Calu3 (cell line): ENCODE measurements at places on chromosomes 13 and 19. TPM values are rescaled to one million over a fixed set of nuclear protein-coding genes. Genes with fewer than 3 reads are reported as not detected.

DNA sequence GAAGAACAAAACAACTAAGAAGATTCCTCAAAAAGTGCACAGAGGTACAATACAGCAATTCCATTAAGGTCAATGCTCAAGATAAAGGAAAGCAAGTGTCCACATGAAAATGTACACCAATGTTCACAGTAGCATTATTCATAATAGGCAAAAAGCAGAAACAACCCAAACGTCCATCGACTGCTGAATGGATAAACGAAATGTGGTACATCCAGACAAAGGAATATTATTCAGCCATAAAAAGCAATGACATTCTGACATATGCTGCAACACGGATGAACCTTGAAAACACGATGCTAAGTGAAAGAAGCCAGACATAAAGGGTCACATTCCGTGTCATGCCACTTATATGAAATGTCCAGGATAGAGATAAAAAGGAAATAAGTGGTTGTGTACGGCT lies 29.3 kb downstream of the SLC7A1 start:
- no peak for DNase-seq

DNA sequence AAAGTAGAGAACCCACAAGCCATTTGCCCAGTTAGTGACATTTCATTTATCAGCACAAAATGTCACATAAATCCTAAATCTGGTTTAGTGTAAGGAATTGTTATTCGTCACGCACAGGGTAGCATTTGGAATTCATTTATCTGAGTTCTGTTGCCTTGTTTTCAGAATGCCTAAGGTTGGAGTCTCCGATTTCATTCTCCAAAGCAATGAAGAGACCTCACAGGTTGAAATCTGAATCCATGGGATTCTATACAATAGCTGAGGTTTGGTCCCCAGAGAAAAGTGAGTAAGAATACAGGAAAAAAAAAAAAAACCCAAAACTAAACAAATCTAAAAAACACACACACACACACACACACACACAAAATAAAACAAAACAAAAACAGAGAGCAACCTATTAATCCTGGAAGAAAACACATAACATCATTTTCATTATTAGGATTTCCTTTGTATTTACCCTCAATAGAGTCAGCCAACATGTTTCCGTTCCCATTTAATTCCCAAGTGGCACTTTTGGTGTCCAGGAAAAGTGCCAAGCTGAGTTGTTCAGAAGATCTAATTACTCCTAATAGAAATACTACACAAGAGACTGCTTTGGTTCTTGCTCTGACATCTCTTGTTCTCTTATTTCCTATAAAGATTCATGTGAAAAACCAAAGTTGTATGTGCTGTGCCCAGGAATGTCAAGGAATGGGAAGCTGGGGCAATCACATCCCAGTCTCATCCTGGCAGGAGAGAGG lies 36.2 kb upstream of the LRCH1 start:
- no peak for DNase-seq

The CD22 gene
- 5.9 and 7.6 TPM in 2 replicates for total RNA-seq

- no peak for DNase-seq
Observed at GRCh38 chr13:98798849-98799645, 46.6 kb upstream of the SLC15A1 start.

DNA sequence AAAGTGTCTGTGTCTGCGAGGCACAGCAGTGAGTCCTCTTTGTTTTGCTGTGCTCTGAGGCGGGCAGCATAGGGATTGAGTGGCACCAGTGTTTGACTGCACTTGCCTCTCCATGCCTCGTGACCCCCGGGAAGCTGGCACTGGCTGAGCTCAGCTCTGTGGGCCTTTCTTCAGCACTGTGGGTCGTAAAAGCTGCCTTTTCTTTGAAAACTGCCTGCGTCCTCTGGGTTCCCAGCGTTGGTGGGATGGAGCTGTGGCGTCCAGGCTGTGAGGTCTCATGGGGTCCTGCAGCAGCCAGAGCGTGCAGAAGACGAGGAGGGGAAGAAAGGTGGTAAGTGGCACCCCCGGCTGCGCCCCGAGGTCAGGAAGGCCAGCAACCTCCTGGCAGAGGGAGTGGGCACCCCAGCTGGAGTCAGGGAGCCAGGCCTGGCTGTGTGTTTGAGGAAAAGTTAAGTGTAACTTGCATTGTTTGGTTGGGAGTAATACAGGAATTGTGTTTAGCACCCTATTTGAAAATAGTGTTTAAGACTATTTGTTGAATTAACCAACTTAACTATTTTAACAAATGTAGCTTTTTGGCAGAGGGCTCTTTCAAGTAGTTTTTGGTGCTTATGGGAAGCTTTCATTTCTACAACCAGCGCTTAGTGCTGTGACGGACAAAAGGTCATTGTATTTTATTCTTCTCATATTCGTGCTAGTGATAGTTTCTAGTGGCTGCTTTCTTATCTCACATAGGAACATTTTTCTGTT lies 79.3 kb upstream of the TEX29 start:
- no peak for DNase-seq

- no peak for DNase-seq
Observed at GRCh38 chr13:49351871-49352270, 92.0 kb downstream of the CAB39L start.

The IFNL1 gene
- 1.0 and 1.1 TPM in 2 replicates for total RNA-seq

The FFAR3 gene
- not detected in 2 replicates for total RNA-seq

The RFXANK gene
- total RNA-seq = 63.2 and 66.5 TPM in 2 replicates

DNA sequence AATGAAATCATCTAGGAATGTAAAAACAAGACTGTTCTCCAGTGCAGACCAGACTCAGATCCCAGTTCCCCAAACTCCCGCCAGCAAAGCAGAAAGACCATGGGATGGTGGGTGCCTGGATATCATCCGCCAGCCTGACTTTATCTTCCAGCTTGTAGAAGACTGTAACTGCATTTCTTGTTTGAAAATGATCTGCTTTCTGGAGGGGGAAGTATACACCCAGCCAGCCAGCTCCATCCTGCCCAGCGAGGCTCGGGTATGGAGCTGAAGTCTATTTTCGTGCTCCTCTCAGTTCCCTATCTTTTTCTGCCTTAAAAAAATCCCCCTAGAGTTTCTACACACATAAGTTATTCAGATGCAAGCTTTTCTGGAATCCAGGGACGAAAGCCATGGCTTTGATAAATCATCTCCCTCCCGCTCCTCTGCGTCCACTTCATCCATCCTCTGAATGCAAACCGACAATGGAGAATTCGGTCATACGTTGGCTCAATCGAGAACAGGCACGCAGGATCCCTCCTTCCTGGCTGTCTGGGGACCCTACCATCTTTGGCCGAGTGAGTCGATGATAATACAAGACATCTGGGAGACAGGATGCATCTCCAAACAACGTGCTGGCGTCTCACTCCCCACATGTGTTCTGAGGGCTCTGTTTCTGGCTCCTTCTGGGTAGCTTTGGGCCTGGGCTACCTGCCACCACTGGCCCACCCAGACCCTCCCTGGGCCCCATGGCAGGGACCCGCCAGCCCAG lies 31.2 kb downstream of the CEBPG start:
- no peak for DNase-seq

GRCh38 chr19:49614096-49614833 lies 23.3 kb downstream of the PRR12 start:
- DNase-seq = no peak

GRCh38 chr13:80339563-80339911 lies 1.4 kb downstream of the SPRY2 start:
- no peak for DNase-seq

- DNase-seq = no peak
Observed at GRCh38 chr19:30172613-30173242, 199.5 kb upstream of the ZNF536 start.

The IFI30 gene
- total RNA-seq = 22.4 and 41.8 TPM in 2 replicates

The SLC5A5 gene
- total RNA-seq = not detected in 2 replicates

DNA sequence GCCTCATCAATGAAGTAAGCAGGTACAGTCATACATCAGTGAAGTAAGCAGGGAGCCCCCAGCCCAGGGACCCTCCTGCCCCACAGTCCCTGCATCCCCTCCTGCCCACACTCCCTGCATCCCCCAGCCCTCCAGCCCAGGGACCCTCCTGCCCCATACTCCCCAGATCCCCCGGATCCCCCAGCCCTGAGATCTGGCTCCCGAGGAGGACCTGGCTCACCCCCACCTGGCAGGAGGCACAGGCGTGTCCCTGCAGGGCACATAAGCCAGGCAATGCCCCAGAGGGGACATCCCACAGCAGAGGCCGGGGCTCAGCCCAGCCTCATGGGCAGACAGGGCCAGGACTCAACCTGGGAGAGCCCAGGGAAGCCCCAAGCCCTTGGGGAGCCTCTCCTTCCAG lies 53.6 kb upstream of the TPM4 start:
- no peak for DNase-seq

GRCh38 chr19:41951686-41952172 lies 7.4 kb downstream of the RABAC1 start:
- DNase-seq = peak; percentile 89

DNA sequence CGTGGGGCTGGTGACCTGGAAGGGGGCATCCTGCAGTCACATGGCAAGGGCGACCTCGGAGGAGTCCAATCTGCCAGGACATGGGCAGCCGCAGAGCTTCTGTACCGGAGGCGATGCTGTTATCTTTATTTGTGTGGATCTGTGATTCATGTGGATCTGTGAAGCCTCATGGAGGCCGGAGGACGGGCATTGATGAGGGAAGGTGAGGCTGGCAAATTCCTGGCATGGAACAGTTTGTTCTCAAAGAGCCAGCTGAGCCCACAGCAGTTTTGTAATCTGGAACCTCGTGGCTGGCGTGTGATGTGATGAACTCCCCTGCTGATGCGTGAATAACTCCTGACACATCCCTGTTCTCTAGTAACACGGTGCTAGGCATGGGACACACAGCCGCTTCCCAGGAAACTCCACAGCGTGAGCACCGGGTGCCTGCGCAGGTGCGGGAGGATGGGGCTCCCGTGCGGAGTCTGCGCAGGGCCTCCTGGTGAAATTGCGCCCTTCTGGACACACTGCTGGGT lies 40.4 kb downstream of the ATP11A start:
- DNase-seq = no peak

DNA sequence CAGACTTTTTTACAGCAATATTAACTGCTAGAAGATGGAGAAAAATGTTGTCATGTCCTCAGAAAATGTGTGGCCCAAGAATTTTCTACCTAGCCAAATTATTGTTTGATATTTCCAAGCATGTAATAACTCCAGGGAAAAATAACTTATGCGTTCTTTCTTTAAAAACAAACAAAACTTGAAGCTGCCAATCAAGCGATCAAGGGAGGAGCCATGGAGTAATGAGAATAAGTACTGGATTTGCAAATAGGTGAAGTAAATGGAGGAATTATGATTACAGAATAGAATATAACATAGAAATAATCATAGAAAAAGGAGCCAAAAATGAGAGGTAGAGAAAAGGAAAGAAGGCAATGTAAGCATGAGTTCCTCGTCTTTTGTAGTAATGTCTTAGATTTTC lies 225.3 kb downstream of the DLEU7 start:
- no peak for DNase-seq

- peak; percentile 88 for DNase-seq
Observed at GRCh38 chr19:883661-884211, 9.3 kb downstream of the MED16 start.

DNA sequence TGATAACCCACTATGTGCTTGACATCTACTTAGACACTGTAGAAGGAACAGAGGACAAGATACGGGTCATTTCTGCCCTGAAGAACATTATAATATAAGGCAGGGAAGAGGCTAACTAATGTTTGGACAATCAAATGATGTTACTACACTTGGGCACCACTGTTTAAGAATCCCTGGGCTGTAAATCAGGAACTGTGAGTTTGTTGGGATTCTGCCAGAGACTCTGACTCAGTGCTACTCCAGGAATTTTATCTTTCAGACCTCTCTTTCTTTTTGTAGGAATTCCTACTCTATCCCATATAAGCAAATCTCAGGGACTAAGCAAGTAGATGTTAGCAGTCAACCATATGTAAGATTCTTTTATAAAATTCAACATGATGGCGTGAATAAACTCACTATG lies 3.1 kb upstream of the ZNF471 start:
- DNase-seq = no peak

The ZNF221 gene
- total RNA-seq = 6.3 and 8.3 TPM in 2 replicates

DNA sequence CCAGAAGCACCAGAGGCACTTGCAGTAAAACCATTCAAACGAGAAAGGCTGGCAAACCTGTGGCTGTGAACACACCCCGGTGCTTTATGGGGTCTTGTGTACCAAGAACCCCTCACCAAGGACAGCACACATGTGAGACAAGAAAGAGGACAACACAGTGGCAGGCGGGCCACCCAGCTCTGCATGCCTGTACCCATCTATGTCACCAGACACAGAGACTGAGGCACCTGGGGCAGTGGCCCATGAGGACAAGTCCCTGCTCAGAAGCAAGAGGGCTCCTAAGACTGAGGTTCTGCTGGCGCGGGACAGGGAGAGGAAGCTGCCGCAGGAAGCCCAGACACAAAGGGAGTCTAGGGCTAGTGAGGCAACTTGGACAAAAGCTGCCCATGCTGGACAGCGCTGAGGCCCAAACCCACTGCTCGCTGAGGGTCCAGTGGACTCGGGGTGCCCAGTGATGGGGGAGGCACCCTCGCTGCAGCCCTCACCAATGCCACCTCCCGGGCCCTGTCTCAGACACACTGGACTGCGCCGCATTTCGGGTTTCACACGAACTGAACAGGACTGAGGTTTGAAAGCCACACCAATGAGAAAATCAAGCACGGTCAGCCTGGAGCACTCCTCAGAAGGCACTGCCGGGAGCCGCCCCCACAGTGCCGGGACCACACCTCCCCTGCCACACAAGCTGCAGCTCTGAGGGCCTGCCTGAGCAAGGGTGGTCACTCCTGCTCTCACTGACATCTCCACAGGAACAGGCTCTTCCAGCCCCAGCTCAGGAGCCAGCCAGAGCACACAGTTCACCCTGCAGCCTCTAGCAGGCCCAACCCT lies 232.7 kb downstream of the TUBA3C start:
- DNase-seq = no peak

The SIGLEC9 gene
- not detected in 2 replicates for total RNA-seq

DNA sequence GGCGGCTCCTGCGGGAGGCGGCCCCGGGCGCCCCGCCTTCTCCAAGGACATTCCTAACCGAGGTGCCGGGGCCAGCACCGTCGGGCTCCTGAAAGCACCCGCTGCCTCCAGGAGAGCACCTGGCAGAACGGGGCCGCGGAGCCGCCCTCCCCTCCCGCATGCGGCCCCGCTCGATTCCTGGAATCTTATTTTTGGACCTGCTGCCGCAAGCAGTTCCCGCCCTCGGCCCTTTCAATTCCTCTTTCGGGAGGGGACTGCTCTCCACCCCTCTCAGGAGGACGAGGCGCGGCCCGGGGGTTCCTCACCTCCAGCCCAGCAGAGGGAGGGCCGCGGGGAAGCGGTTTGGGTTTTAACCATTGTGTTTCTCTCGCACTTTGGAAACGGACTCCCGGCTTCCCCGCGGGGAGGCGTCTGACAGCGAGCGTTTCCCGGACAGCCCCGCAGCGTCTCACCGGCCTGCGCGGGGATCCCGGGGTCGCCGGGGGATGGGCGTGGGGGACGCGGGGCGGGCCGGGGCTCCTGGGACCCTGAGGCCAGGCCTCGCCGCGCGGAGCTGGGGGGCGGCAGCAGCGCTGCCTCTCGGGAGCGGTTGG lies 849 bp downstream of the GAS6 start:
- DNase-seq = no peak

DNA sequence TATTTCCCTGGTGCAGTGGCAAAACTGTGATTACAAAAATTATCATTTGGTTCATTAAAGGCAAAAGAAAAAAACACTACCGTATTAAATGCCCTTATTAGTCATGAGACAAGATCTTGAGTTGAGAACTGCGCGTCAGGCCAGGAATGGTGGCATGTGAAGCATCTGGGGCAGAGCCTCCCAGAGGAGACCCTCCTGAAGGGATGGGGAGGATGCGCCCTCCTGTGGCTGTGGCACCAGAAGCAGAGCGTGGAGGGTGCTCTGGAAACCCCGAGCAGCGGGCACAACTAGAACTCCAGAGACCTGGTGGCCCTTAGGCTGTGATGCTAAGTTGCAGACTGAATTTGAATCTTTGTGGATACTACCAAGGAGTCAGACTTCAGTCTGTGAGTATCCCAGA lies 11.5 kb downstream of the CUL4A start:
- no peak for DNase-seq

The NPHS1 gene
- total RNA-seq = not detected in 2 replicates

GRCh38 chr19:18591735-18592385 lies 3.3 kb downstream of the REX1BD start:
- DNase-seq = no peak
